ENCODE measurements at places on chromosomes 5 and 9. TPM values are rescaled to one million over a fixed set of nuclear protein-coding genes. Genes with fewer than 3 reads are reported as not detected.

Gene FYB1
- 1.9 TPM for total RNA-seq

Gene ZDHHC11B
- total RNA-seq: 3.8 TPM

Gene PHF24
- 0.09 TPM for total RNA-seq

Gene ADAMTS6
- 3.2 TPM for total RNA-seq

Gene PTGES2
- 30.1 TPM for total RNA-seq

Gene SCGB3A2
- not detected for total RNA-seq

Gene GFRA3
- total RNA-seq: 1.9 TPM

Gene SPINK13
- total RNA-seq: not detected

Gene HAPLN1
- total RNA-seq: 0.31 TPM

Gene OSTF1
- total RNA-seq: 15.6 TPM

Gene ARID3C
- 0.09 TPM for total RNA-seq

Gene MAP1B
- total RNA-seq: 36.4 TPM

Gene ZNF189
- 26.1 TPM for total RNA-seq

Gene GPX8
- 78.1 TPM for total RNA-seq

Gene CCDC69
- 61.4 TPM for total RNA-seq

Gene MATR3
- total RNA-seq: 255 TPM

Gene PLAC8L1
- 0.18 TPM for total RNA-seq

Gene SLCO6A1
- 0.31 TPM for total RNA-seq

Gene ARSI
- total RNA-seq: 6.8 TPM

Gene CATSPER3
- total RNA-seq: 0.31 TPM

Gene MED22
- 22.7 TPM for total RNA-seq

Gene SPATA31D1
- not detected for total RNA-seq

Gene APBA1
- total RNA-seq: 7.8 TPM
